G401 (cell line): ENCODE measurements at places on chromosomes 3 and 15.

DNA sequence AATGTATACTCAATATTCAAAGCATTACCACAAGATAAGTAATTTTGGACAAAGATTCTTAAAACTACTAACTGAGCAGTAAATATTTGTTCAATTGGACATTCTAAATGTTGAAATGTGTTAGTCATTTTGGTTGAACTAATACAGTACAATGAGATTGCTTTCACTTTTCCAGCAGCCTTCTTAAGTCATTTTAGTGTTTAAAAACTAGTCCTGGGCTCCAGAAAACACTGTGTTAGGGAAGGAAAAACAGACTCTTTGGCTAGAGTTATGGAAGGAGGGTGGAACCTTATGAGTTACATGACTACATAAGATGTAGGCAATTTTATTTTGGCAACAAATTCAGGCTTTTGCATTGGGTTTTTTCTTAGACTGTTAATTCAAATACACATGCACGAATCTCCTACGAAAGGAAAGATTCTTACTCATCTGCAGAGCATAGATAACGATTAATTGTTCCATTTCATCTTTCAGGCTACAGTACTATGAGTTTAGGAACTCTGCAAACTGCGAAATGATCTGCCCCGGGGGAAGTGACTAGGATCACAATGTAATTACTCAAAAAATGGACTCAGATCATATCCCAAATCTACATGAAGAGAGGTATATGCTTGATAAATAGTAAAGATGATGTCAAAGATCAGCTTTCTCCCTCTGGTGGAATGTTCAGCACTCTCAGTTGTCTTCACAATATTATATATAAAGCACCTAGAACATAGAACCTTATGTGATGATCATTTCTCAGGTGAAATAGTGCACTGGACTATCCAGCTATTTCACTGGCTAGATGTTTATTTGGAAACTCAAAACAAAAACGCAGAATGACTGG is 492.8 kb upstream of the MDFIC2 start:
- no peak for DNase-seq

GRCh38 chr3:12347301-12347700 is 58.4 kb downstream of the PPARG start:
- DNase-seq = no peak

DNA sequence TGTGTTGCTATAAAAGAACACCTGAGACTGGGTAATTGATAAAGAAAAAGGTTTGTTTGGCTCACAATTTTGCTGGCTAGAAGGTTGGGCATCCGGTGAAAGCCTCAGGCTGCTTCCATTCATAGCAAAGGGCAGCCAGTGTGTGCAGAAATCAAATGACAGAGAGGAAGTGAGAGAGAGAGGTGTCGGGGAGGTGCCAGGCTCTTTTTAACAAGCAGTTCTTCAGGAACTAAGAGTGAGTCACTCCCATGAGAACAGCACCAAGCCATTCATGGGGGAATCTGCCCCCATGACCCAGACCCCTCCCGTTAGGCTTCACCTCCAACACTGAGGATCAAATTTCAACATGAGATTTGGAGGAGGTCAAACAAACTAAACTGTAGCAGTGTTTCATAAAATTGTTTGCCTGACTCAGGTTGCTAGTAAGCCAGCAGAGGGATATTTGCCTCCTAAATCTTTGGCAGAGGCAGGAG is 4.5 kb upstream of the PARP15 start:
- DNase-seq = no peak

DNA sequence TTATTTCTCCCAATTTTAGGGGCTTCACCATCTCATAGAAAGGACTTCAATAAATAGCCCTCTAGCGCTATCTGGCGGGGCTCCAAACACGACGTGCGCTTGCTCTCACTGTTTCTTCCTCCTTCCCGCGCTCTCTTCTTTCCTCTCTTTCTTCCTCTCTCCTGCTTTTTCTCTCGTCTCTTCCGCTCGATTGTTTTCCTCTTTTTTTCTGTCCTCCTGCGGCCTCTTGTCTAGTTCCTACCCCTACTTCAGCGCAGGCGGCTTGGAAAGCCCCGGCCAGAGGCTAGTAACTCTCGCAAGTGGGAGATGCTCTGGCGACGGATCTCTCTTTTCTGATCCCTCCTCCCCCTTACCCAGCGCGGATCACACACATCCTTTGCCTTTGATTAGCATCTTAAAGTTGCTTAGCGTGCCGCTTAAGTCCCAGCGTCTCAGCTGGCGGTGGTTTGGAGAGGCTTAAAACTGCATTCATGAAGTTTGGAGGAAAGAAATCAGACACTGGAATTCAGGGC is 6.2 kb upstream of the MEIS2 start:
- peak; percentile 39 for DNase-seq

GRCh38 chr3:187314176-187314575 is 22.6 kb upstream of the MASP1 start:
- no peak for DNase-seq

- no peak for DNase-seq
Observed at GRCh38 chr15:66481107-66481856, 16.3 kb downstream of the SNAPC5 start.

GRCh38 chr3:106745344-106746168 is 631.7 kb upstream of the CCDC54 start:
- DNase-seq = no peak

- no peak for DNase-seq
Observed at GRCh38 chr3:157463816-157464215, 27.2 kb downstream of the PTX3 start.

- no peak for DNase-seq
Observed at GRCh38 chr15:39704235-39704634, 78.4 kb downstream of the FSIP1 start.

DNA sequence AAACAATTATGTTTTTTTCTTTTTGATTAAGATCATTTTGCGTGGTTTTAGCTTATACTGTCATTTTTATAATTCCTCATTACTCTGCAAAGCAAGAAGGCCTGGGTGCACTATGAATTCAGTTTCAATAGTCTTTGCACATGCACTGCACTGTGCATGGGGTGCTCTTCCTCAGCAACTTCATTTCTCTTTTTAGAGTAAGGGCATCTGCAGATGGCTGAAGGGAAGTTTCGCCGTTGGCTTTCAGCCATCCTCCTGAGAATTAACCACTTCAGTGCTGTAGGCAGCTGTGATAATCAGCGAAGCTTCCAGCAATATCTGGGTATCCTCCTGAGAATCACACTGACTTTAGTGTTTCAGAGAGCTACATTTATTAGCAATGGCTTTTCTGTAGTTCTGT is 284.8 kb downstream of the GBE1 start:
- no peak for DNase-seq
